Small intestine (tissue), 16 donors: ENCODE measurements at places on chromosomes 5 and 9.

DNA sequence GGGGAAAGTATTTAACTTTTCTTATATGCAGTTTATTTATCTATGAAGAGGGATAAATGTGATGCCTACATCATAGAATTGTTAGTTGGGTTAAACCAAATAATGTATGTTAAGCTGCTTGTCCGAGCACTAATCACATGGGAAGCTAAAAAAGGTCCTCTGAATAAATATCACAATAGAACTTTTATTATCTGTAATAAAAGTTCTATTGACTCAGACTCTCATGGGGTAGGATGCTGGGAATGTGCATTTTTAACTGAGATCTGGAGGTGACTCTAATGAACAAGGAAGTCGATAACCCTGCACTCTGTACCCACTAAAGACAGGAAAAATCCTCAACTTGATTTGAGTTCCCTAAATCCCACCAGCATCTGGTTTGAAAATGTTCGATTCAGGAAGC, 205.9 kb upstream of the IL12B start:
- no peak for DNase-seq

GRCh38 chr5:30894811-30895210, 298.7 kb upstream of the CDH6 start:
- no peak for DNase-seq

DNA sequence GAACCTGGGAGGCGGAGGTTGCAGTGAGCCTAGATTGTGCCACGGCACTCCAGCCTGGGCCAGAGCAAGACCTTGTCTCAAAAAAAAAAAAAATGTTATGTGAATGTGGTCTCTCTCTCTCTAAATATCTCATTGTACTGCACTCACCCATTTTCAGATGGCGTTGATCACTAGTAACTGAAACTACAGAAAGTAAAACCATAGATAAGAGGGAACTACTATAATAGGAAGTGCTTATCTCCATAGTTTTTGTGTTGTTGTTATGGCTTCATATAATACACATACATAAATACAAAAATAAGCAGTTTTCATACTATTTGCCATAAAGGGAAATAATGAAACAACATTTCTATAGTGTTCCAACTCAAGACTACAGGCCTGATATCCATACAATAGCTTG, 9.1 kb downstream of the IL31RA start:
- no peak for DNase-seq

DNA sequence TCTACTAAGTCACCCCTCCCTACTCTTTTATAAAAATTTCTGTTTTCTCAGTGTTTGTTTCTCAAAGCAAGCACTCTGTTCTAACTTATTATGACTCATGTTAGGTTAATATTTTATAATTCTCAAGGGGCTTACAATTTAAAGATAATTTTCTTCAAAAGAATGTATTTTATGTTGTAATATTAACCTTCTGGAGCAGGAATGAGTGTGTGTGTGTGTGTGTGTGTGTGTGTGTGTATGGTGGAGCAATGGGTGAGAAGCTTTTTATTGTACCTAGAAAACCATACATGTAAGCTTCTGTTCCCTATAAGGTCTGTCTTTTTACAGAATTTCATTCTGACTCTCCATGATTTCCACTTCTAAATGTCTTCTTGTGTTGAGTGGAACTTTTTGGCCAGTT, 63.0 kb downstream of the PBX3 start:
- no peak for DNase-seq

GRCh38 chr5:177370488-177371119, 12.9 kb downstream of the RGS14 start:
- peak; percentile 86 for DNase-seq

DNA sequence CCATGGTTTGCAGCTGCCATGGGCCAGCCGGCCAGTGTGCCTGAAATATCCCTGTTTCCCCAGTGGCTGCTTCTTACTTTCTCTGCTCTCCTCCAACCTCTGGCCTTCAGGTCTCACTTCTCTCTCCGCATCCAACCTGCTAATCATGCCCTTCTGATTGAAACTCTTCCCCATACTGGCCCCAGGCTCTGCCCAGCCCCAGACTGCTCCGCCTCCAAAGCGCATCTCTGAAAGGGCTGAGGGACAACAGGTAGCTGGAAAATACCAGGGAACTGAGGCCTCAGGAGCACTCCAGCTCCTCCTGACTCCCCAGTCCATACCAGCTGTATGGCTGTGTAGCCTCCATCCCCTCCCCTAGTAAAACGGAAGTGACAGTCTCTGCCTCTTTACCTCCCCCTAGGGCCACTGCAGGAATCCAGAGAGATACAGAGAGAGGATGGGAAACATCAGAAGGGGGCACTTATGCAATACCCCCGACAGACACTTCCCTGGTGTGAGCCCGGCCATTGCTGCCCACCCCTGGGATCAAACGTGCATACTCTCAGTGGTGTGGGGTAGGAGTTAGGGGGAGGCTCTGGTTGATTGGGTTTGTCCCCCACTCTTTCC, 34.2 kb downstream of the PAX5 start:
- DNase-seq = no peak

DNA sequence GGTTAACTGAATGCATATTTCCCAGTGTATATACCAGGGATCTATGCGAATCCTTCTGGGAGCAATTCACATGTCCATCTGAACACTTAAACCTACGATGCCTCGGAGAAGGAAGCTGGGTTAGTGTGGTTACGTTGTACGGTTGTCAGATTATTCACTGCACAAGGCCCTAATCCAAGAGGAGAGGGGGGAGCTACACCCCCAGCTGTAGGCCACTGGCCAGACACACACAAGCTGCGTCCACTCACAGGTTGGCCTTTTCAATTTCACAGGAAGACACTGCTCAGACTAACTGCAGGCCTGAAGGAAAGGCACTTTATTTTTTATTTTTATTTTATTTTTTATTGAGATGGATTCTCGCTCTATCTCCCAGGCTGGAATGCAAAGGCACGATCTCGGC, 184.5 kb upstream of the GNA14 start:
- no peak for DNase-seq

DNA sequence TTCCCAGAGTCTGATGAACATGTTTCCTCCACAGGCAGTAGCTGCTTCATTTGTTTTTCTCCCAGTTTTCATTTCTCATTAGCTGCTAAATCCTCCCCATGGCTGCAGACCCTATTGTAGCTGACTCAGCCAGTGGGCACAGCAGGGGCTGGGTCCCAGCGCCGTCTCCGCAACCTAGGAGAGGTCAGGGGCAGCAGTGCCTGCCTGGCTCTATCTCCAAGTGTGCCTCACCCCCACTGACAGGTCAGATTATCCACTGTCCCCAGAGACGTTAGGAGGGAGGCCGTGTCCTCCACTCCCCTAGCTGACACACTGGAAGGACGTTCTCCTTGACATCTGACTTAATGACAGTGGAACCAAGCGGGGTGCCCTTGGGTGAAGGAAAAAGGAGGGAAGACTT, 31.1 kb downstream of the KCNIP1 start:
- no peak for DNase-seq

DNA sequence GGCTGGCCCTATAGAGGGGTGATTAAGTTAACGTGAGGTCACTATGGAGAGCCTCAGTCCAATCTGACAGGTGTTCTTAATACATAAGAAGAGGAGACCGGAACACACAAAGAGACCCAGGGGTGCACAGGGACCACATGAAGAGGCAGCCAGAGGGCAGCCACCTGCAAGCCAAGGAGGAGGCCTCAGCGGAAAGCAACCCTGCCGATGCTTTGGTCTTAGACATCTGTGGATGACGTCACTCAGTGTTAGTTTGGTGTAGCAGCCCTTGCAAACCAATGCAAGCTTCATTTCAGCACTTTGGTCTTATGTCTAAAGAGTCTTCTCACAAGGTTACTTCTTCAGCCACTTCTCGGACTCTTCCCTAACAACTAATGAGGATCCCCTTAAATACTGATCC, 47.6 kb upstream of the GRHPR start:
- no peak for DNase-seq

DNA sequence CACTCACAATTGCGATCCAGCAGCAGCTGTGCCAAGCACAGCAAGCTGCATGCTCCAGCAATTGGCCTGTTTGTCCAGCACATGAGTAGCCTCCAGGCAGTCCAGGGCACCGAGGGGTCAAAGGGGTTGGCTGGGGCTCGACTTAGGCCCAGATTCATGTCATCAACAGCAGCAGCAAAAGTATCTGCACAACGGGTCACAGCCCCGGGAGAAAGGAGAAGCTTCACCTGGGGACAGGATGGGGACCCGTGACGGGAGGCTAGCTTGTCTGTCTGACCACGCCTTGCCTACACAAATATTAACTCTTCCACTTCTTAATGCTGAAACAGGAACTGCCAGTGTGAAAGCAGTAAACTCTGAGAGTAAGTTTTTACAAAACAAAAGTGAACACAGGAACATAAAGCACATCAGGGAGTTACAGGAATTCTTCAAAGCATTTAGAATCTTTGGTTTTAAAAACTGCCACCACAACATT, 191.2 kb downstream of the PIK3R1 start:
- peak; percentile 42 for DNase-seq

GRCh38 chr5:36701085-36701698, 94.8 kb downstream of the SLC1A3 start:
- no peak for DNase-seq

GRCh38 chr5:107154593-107154992, 516.1 kb downstream of the EFNA5 start:
- no peak for DNase-seq

- DNase-seq = no peak
Observed at GRCh38 chr5:95954716-95955115, 6.9 kb downstream of the ELL2 start.

GRCh38 chr5:82257729-82258128, 20.4 kb downstream of the RPS23 start:
- DNase-seq = no peak

- peak; percentile 38 for DNase-seq
Observed at GRCh38 chr5:56589481-56589860, 225.9 kb upstream of the MAP3K1 start.

GRCh38 chr9:113322671-113323070, 17.4 kb downstream of the WDR31 start:
- no peak for DNase-seq

DNA sequence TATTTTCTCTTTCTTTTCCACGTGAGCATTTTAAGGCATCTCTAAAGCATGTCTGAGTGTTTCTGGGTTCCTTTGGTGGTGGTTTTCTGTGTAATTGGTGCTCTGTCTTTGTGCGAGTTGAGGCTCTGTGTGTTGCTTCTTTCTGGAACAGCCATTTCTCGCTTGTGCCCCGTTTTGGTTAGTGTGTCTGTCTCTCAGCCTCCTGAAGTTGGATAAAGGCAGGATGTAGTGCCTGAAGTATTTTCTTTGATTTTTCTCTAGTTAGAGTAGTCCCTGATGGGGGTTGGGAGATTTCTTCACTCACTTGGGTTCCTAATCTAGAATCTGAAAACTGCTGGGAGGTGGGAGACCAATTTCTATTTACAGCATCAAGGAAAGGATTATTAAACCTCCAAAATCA, 129.7 kb upstream of the TMEM161B start:
- DNase-seq = no peak

DNA sequence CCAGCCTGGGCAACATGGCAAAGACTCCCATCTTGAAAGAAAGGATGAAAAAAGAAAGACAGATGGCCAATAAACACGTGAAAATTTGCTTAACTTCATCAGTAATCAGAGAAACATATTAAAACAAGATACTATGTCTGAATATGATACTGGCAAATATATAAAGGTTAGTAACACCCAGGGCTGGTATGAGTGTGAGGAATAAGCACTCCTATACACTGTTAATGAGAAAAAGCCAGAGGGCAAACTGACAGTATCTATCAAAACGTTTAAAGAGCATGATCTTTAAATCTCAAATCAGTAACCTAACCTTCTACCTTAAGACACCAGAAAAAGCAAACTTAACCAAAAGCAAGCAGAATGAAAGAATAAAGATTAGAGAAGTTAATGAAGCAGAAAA, 14.1 kb downstream of the B4GALT1 start:
- DNase-seq = no peak

GRCh38 chr9:98364086-98364485, 108.6 kb upstream of the TBC1D2 start:
- DNase-seq = no peak

GRCh38 chr5:178388386-178389025, 155.9 kb upstream of the PHYKPL start:
- no peak for DNase-seq

DNA sequence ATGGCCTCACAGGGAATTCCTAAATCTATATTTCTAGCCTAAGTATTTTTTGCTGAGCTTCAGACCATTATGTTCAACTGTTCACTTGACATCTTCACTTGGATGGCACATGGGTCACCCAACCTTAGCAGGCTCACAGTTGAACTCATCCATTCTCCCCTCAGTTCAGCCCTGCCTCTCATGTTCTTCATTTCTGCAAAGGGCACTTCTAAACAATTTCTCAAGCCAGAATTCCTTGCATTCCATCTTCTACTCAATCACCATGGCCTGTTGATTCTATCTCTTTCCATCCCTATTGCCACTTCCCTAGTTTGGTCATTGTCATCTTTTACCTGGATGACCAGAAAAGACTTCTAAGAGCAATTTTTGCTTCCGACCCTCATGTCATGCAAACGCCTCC, 7.3 kb upstream of the RGS3 start:
- no peak for DNase-seq

DNA sequence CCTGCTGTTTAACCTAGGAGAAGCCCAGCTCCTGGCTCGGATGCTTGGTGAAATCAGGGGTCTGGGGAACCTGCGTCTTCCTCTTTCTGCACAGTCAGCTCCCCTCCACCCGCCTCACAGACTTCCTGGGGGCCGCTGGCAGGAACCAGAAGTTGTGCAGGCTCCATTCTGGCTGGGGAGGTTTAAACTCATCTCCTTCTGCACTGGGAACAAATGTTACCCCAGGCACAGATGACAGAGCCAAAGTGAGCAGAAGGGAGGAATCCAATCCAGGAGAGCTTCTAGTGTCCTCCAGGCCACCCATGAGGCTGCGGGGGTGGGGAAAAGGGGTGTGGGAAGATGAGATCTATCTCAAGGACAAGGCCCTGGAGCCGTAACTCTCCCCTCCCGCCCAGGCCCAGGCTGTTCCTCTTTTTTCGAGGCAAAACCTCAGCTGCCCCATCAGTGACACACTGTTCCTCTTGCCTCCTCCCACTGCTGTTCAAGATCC, 31.2 kb downstream of the KCNMB1 start:
- DNase-seq = peak; percentile 8

- no peak for DNase-seq
Observed at GRCh38 chr9:27468462-27469110, 55.5 kb upstream of the IFNK start.

- no peak for DNase-seq
Observed at GRCh38 chr5:37696190-37697021, 143.4 kb downstream of the GDNF start.

- DNase-seq = no peak
Observed at GRCh38 chr5:73624888-73625287, 1.1 kb upstream of the ARHGEF28 start.

DNA sequence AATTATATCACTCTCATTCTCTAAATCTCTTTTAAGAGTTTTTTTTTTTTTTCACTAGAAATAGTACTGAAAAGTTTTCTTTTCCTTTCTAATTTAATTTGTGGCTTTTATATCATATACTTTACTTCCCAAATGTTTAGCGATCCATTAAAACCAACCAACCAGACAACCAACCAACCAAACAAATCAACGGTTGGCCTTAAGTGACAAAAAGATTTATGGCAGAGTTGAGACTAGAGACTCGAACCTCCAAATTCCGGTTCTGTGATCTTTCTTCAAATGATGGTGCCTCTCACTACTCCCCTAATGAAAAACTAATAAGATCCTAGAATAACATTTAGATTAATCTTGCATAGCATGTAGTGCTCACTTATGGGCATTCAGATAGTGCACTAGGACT, 45.3 kb upstream of the ACTBL2 start:
- DNase-seq = no peak
